AG10803 (cell line): ENCODE measurements at places on chromosomes 7 and 10.

GRCh38 chr7:75968012-75968411, 26.4 kb downstream of the TMEM120A start:
- DNase-seq: no peak

GRCh38 chr10:112914288-112914952, 35.6 kb upstream of the TCF7L2 start:
- DNase-seq: no peak

DNA sequence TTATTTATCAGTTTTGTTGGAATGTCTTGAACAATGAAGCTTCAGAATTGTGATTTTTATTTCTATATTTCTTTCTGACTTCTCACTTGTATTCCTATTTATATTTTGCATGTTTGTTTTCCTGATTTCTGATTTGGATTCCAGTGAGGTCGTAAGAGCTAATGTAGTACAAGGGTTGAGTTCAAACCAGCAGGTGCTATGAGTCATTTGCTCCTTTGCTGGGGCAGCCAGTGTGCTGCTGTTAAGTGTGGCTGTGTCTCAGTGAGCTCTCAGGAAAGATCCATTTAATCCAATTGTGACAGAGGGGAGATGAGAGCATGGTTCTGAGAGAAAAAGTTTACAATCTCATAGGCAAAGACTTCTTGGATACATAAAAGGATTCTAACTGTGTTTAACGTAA, 48.6 kb downstream of the MCU start:
- DNase-seq: no peak

- peak; percentile 69 for DNase-seq
Measured at GRCh38 chr10:112314822-112315474, 31.7 kb downstream of the TECTB start.

- no peak for DNase-seq
Measured at GRCh38 chr7:7662527-7662926, 22.0 kb downstream of the UMAD1 start.

- DNase-seq: no peak
Measured at GRCh38 chr10:4688601-4689000, 137.4 kb upstream of the AKR1E2 start.

GRCh38 chr7:112031689-112032088, 174.5 kb downstream of the DOCK4 start:
- no peak for DNase-seq

DNA sequence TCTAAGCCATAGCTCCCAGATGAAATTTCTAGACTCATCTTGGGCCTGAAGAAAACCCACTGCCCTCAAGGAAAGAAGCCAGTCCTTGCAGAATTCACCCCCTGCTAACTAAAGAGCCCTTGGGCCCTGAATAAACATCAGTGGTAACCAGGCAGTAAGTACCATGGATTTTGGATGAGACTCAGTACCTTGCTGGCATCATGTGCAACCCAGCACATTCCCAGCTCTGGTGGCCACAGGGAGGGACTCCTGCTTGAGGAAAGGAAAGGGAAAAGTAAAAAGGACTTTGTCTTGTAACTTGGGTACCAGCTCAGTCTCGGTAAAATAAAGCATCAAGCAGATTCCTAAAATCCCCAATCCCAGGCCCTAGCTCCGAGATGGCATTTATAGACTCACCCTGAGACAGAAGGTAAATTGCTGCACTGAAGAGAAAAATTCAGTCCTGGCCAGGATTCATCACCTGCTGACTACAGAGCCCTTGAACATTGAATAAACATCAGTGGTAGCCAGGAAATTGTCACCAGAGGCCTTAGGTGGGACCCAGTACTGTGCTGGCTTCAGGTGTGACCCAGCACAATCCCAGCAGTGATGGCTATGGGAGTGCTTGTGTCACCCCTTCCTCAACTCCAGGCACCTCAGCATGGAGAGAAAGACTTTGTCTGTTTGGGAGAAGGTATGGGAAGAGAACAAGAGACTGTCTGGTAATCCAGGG, 31.2 kb upstream of the SFTPD start:
- no peak for DNase-seq

GRCh38 chr7:99805641-99806040, 21.7 kb upstream of the CYP3A4 start:
- no peak for DNase-seq

DNA sequence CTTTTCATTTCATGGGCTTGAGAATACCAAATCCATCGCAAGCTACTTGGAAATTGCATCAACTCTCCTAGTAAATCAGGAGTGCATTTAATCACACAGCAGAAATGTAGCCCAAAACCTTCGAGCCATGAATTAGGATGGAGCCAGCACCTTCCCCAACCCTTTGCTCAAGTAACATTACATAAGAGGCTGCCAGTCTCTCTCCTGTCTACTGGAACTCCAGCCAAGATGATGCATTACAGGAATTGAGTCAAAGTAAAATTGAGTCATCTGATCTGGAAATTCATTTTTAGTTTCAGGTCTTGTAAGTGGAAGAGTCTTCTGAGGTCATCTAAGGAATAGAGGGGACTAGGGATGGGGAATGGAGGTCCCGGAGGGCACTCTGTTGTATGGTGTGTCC, 69.7 kb upstream of the FHIP2A start:
- peak; percentile 36 for DNase-seq

DNA sequence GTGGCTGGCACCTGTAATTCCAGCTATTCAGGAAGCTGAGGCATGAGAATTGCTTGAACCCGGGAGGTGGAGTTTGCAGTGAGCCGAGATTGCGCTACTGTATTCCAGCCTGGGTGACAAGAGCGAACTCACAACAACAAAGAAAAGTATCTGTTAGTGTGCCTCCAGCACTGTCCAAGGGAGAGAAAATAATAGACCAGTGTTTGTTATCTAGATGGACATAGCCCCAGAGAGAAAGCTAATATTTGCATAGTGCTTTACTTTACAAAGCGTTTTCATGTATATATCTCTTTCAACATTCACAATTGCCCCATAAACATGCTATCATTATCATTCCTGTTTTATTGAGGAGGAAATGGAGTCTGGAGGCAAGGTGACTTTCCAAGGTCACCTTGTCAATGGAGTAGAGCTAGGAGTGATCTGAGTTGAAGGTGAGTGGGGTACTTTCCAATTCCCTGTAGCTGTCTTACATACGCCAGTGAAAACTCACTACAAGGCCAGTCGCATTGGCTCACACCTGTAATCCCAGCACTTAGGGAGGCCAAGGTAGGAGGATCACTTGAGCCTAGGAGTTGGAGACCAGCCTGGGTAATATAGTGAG, 49.7 kb upstream of the KIF5B start:
- DNase-seq: no peak

GRCh38 chr7:101680406-101681145, 51.5 kb upstream of the MYL10 start:
- DNase-seq: no peak

DNA sequence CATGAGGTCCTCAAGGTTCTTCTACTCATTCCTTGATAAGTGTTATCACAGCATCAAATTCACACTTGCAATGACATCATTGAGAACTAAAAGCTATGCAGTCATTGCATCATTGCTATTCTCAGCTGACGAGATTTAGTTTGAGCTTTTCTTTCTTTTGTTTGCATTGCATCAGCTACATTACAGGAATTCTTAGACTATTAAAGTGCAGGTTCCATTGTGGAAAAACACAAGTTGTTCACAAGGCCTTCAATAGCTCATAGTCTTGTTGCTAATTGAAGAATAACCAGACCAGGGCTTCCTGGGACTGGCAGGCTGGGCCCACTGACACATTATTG, 139.3 kb downstream of the CXCL12 start:
- peak; percentile 61 for DNase-seq

DNA sequence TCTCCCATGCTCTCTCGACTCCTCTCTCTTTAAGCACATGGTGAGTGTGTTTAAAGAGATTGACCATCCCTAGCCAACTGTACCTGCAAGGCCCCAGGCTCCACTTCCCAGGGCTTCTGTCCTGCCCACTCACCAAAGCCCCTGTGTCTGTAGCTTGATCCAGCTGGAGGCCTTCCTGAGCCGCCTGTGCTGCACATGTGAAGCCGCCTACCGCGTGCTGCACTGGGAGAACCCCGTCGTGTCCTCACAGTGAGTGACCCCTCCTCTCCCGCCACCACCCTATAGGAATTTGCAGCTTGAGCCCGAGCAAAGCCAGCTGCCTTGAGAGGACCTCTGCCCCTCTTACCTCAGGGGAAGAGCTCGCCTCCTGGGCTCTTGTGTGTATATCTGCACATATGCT, 11.2 kb downstream of the ZFYVE27 start:
- no peak for DNase-seq

GRCh38 chr7:70313271-70313670, 715.0 kb downstream of the AUTS2 start:
- no peak for DNase-seq

GRCh38 chr7:22088827-22089226, 143.1 kb upstream of the CDCA7L start:
- DNase-seq: no peak

- no peak for DNase-seq
Measured at GRCh38 chr7:73699370-73700068, 16.1 kb downstream of the BUD23 start.

DNA sequence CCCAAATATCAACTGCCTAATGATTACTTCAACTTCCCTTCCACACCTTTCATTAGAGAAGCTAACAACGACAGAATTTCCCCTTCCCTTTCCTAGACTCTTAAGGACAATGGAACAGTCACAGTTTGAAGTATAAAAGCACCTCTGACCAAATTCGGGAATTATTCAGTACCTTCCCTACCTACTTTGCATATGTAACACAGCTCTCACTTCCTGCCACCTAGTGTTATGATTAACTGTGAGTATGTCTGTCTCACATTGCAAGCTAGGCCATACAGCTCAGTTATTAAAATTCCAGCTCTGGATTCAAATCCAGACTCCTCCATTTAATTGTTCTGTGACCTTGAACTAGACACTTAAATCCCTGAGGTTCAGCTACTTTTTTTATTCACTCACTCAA, 44.8 kb upstream of the HPSE2 start:
- DNase-seq: no peak

DNA sequence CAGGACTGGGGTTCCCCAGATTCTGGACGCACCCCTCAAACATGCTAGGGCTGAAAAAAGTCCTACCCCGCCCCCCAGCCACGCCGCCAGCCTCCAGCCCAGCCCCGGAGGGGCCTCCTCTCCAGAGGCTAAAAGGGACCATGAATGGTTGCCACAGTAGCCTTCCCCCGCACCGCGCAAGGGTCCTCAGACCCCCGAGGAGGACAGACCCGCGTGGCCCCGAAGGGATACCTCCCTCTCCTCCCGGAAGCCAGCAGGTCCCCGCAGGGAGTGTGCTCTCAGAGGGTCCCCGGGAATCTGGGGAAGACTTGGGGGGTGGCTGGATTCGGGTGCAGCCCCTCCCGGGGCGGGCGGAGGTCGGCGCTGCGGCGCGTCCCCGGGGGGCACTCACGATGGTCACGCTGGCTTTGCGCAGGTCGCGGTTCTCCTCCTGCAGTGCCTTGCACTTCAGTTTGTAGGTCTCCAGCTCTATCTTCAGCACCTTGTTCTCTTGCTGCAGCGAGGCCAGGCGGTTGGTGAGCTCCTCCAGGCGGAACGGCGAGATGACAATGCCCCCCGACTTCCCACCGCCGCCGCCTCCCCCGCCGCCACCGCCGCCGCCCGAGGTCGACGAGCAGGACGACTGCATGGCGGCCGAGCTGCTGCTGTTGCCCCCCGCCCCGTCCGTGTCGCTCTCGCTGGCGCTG, 482 bp downstream of the CCDC6 start:
- DNase-seq: no peak

- no peak for DNase-seq
Measured at GRCh38 chr7:156950381-156950858, 908 bp downstream of the NOM1 start.

DNA sequence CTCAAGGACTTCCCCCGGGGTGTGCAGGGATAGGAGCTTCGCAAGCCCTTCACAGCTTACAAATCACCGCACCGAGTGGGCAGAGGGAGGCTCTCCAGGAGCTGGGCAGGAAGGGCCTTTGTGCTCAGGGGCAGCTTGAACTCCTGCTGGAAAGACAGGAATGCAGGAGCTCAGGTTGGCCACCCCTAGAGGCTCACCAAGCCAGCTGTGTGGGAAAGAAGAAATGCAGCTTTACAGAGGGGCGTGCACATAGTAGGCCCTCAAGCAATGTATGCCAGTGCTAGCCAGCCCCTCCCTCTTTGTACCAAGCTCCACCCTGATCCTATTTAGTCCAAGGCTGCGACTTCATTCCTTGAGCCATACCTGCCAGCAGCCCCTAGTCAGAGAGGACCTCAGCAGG, 26.1 kb downstream of the STRA8 start:
- no peak for DNase-seq

- DNase-seq: no peak
Measured at GRCh38 chr7:151091431-151091830, 5.2 kb downstream of the AGAP3 start.

- DNase-seq: no peak
Measured at GRCh38 chr10:114473776-114474175, 69.5 kb upstream of the AFAP1L2 start.

- no peak for DNase-seq
Measured at GRCh38 chr7:145462463-145462862, 626.6 kb upstream of the TPK1 start.

- DNase-seq: peak; percentile 92
Measured at GRCh38 chr10:77513781-77514331, 123.8 kb downstream of the KCNMA1 start.

- DNase-seq: no peak
Measured at GRCh38 chr7:5232485-5232837, 42.4 kb downstream of the WIPI2 start.

DNA sequence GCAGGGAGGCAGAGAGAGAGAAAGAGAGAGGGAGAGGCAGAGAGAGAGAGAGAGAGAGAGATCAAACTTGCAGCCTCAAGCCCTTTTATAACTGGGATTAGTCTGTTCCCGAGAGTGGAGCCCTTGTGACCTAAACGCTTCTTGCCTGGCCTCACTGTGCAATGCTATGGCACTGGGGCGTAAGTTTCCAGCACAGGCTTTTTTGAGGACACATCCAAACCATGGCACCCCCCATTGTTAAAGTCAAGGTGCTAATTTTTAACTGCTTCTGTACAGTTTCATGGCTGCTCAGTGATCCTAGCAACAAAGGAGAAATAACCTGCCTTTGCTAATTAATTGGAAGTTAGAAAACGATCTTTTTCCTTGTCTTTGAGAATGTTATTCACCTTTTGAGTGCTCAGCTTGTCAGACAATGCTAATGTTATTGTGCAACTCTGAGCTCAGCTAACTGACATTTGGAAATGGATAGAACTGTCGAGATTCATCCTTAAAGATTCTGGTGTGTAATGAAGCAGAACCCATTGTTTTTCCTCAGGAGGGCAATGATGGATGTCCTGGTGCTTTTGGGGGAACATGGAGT, 268.4 kb downstream of the GLRX3 start:
- DNase-seq: no peak

GRCh38 chr7:497946-498655, 21.5 kb downstream of the PDGFA start:
- no peak for DNase-seq

DNA sequence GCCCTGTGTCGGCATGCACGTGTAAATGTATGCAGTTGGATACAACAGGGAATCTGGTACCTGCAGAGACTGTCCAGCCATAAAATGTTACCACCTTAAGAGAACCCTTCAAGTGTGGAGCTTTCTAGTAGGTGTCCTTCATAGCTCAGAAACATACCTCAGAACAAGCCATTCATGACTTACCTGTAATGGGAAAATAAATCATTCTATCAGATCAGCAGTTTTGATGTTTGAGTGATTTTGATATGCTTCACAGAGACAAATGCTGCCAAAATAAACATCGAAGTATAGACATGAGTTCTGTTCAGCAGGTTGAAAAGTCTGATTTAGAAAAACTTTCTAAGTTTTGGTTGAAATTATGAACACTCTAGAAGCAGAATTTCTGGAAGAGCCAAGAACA, 33.5 kb upstream of the UMAD1 start:
- DNase-seq: no peak

- no peak for DNase-seq
Measured at GRCh38 chr7:12694817-12695216, 7.4 kb downstream of the ARL4A start.
